ENCODE measurements at places on chromosomes 16 and 17. TPM values are rescaled to one million over a fixed set of nuclear protein-coding genes. Genes with fewer than 3 reads are reported as not detected.

The HOXB5 gene
- total RNA-seq, result 27.0 TPM

The LITAFD gene
- not detected for total RNA-seq

The NR1D1 gene
- total RNA-seq, result 30.8 TPM

The NEUROD2 gene
- total RNA-seq, result not detected

The MILR1 gene
- total RNA-seq, result 17.8 TPM

- no peak for DNase-seq
Measured at GRCh38 chr17:70292366-70292765, 123.0 kb downstream of the KCNJ2 start.

GRCh38 chr17:71919186-71919585 lies 201.6 kb upstream of the SOX9 start:
- no peak for DNase-seq

DNA sequence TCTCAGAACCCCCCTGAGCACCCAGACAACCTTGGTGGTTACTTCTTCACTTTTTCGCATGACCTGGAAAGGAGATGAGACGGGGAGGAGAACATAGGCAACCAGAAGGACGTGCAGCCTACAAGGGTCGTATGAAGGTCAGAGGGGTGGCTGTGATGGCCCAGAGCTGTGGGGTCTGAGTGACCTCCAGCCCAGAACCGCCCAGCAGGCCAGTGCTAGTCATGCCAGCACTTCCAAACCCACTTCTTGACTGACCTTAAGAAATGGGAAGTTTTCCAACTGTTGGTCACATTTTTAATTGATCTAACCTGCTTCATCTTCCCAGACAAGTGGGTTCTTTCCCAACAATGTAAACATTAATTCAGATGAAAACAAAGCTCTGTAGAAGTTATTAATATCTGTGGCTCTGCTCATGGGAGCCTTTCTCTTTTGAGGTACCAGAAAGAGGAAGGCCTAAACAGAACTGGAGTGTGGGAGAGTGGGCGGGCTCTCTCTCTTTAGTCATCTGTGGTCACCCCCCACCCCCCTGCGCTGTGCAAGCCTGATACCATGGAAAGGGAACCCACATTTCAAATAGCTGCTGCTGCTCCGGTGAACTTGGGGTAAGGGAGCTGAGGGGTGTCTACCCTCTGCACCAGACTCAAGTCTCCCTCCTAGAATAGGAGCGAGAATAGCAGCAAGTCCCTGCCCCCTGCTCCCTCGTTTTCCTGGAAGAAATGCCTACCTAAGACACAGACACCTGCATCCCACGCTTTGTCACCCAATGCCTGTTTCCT lies 101.6 kb downstream of the RAB11FIP4 start:
- DNase-seq, result no peak

- DNase-seq, result no peak
Measured at GRCh38 chr16:5072334-5073278, 963 bp downstream of the ALG1 start.

- no peak for DNase-seq
Measured at GRCh38 chr17:74072340-74072739, 131.1 kb upstream of the RPL38 start.

DNA sequence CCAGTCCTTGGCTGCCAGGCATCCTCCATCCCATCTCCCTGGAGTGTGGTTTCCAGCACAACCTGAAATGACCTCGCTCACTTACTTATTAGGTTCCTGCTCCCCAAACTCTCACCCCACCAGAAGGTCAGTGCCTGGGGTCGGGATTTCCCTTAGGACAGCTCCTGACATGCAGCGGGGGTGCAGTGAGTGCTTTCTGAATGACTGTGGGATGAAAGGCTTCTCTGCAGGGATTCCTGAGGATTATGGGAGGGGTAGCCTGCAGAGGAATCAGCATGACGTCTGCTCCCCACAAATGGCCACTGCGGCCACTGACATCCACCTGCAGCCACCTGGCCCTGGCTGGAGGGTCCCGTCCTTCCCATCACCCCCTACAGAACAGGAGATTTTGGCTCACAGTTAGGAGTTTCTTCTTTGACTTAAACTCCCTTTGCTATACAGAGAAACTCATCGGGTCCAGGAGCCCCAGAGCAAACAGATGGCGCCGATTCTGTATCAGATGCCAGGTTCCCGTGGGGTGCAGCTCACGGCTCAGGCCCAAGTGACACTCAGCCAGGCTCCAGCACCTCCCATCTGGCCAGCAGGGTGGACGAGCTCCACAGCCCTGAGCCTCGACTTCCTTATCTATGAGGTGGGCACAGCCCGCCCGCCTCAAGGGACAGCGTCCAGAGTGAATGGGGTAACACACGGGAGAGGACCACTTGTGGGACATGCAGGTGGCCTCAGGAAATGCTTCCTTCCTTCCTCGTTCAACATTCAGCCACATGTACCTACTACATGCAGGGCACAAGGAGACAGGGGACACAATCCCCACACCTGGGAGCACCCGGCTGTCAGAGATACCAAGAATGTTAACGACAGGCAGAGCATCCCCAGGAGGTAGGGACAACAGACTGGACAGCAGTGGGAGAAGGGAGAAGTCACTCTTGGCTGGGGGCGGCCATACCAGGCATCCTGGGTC lies 69.8 kb downstream of the RMI2 start:
- DNase-seq, result no peak

GRCh38 chr16:10226141-10226986 lies 44.1 kb upstream of the GRIN2A start:
- DNase-seq, result no peak

DNA sequence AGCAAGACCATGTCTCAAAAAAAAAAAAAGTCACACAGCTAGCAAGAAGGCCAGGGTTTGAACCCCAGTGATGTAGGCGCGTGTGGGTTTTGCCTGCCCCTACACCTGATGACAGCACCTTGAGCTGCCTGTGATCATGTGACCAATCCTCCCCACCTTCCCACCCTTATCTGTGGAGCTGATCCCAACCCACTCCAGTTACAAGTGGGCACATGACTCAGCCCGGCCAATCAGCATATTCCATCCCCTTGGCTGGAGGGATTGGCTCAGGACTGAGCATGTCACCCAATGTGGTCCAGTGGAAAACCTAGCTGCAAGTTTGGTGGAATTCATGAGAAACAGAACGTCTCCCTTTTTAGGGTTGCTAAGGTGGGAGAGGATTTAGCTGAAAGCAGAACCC lies 6.6 kb downstream of the TMEM114 start:
- no peak for DNase-seq

DNA sequence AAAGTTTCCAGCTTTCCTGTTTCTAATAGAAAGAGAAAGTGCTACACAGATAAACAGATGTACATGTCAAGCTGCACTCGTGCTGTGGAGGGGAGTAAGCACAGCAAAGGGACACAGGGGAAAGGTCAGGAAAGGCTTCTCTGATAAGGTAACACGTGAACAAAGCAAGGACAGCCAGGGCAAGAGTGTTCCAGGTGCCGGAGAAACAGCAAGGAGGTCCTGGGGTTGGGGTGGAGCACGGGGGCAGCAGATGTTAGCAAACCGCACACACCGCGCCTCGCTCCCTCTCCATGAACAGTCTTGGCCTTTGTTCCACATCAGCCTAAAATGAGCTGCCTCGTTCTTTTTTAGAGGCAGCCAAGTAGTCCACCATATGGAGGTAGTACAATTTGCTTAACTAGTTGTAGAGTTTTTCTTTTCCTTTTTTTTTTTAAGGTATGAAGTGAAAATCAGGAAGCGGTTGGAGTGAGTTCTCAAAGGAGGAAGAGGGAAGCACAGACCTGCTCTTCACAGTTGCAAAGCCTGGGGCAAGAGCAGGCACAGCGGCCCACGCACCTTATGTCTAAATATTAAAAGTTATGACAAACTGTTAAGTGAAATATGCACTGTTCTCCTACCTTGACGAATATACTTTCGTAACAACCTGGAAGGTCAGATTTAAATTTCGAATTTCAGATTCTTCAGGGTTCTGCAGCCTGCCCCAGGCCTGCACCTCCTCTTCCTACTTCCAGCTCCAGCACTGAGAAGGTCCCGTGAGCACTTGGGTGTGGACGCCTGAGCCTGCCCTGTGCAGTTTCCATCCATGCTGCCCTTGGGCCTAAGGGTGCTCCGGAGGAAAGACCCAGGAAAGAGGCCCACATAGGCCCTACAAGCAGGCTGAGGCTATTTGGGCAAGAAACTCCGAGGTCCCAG lies 41.5 kb upstream of the RPH3AL start:
- peak; percentile 29 for DNase-seq
